ENCODE measurements at places on chromosomes 7 and 10. TPM values are rescaled to one million over a fixed set of nuclear protein-coding genes. Genes with fewer than 3 reads are reported as not detected.

Gene ANKRD30A
- not detected for total RNA-seq

Gene PILRA
- not detected for total RNA-seq

Gene ABCA13
- not detected for total RNA-seq

Gene C10orf71
- total RNA-seq = not detected

Gene NEUROD6
- not detected for total RNA-seq
